ENCODE measurements at places on chromosomes 6 and 20.

DNA sequence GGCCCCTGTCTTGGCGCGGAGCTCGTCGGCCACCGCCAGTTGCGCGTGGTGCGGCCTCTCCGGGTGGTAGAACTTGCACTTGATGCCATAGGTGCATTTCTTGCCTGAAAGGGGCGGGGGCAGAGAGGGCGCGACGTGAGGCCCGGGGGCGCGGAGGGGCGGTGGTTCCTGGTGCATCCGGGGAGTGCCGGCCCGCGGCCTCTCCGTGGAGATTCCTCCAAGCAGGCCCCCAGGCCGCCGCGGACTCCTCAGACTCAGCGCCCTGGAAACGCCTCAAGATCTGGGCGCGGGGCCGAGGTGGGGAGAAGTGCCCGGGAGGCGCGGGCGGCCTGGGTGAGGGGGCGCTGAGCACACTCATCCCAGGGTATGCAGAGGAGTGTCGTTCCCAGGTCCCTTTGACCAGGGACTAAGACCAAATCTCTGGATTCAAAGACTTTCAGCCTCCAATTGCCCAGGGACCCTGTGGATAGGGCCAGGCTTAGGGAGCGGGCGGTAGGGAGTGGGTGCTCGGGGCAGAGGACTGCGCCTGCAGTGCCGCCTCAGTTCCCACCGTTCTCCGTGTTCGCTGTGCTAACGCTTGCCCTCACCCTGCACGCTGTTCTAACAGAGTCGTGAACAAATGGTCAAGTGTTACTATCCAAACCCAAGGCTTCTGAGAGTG lies 33.3 kb downstream of the ZC3H12D start:
- no peak for DNase-seq

DNA sequence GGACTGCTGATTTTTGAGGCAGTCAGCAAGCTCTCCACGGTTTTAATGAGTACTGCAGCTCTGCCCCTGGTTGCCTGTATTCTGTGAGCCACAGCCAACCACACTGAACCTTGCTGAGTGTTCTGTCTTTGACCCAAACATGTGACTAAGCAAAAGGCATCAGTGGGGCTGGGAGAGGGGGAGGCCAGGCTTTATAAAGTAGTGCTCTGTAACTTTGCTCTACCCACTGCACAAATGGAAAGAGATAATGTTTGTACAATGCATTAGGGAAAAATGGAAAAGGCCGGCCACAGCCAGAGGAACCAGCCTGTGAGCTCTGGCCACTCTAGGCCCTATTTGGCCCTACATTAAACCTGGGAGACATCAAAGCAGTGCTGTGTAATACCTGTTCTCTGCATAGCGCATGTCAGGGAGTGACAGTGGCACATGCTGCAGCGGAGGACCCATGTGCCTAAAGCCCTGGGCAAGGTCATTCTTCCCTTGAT lies 22.0 kb downstream of the KLHL31 start:
- DNase-seq: peak; percentile 3

DNA sequence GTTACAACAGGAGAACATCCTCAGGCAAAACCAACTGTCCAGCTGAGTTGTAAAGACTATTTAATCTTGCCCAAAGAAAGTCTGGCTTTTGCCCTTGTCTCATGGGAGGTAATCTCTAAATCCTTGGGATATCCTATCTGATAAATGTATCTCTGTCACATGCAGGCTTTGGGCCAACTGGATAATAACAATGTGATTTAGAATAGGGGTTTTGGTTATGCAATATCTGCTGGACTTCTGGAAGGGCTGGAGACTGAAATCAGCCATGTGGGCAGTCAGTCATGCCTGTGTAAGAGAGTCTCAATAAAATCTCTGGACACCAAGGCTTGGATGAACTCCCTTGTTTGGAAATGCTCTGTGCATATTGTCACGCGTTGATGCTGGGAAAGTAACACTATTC lies 56.3 kb upstream of the PRL start:
- DNase-seq: no peak

DNA sequence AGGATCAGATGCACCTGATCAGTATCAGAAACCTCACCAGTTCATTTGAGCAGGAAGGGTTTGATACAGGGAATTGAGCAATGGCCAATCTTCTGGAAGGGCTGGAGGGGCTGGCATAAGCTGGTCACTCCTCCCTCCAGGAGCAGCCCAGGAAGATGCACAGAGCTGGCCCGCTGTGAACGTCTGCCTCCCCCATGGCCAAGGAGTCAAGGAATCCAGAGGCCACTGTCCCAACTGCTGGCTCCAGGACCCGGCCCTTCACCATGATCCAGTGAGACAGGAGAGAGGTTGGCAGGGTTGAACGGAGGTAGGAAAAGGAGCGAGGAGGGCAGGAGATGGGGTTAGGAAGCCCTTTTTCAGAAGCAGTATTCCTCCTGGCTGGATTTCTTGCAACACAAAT lies 113.9 kb upstream of the CST7 start:
- DNase-seq: no peak

DNA sequence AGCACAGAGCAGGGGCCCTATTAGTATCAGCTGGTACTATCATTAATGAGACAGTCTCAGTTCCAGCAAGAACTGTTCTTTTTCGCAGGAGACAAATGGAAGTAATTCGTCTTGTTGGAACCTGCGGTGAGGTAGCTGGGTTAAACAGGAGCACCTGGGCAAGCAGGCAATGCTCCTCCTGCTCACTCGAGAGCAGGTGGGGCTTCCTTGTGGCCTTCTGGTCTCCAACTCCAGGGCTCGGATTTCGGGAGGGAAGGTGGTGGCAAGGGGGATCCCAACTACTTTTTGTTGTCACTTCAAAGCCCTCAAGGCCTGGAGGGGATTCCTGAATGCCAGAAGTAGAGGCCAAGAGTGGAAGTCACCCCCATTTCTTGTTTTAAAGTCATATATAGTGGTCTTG lies 1.3 kb upstream of the SPEF1 start:
- no peak for DNase-seq

DNA sequence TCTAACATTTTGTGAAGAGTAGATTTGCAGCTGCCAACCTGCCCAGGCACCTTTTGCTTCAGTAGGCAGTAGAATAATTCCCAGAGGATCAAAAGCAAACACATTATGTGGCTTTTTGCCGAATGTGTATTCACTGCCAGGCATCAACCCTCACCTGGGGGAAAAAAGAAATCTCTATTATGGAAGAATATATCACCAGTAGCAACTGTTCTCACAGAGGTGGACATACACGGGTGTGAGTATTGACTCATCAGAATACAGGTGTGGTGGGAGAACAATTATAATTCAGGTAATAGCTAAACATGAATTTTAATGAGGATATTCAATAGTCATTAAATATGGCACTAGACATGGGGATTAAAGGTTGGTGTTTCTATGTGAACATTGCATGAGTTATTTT lies 910.7 kb downstream of the TFAP2A start:
- no peak for DNase-seq

GRCh38 chr6:34555007-34555322 lies 1.2 kb downstream of the SPDEF start:
- DNase-seq: no peak

DNA sequence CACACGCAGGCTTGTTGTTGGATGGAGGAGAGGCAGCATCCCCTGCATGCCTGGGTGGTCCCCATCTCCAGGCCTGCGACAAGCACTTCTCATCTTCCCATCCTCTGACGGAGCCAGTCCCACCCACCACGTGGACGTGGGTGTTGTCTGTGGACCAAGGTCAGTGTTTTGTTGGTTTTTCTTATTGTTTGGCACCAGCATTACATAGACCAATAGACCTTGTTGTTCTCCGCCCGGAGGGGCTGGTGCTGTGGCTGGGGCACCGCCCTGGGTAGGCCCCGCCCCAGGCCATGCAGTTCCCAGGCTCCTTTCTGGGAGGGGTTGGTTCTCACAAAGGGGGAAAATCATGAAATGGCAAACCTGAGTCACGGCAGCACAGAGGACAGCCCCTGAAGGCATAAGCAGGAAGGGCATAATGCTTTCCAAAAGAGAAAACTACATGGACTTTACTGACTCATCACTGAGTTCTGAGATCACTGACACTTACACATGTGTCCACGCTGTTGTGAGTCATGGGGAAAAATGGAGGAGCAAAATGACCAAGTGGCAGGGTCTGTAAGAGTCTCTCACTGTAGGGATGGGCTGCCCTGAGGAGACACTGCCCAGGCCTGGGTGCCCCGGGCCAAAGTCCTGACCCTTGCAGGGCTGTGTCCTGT lies 90.8 kb downstream of the THBS2 start:
- no peak for DNase-seq

GRCh38 chr20:56195946-56196345 lies 52.6 kb upstream of the MC3R start:
- no peak for DNase-seq

GRCh38 chr6:113011389-113011788 lies 664.3 kb downstream of the RFPL4B start:
- no peak for DNase-seq

GRCh38 chr20:48908656-48909319 lies 12.7 kb upstream of the ARFGEF2 start:
- no peak for DNase-seq

DNA sequence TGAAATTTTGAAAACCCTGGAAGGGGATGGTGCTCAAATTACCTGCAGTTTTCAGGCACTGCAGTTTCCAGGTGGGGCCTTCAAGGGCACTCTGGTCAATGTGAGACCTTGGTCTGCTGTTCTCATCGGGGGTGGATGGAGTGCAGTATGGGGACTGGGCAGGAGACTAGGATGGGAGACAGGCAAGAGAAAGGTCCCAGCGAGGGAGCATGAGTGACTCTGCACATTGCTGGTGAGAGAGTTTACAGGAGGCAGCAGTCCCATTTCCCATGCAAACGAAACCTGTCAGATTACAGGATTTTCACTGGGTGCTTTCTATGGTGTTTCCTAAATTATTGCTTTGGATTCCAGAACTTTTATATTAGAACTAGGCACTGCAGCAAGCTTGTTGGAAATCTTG lies 73.5 kb upstream of the DTNBP1 start:
- no peak for DNase-seq

- DNase-seq: no peak
Measured at GRCh38 chr20:9583151-9583550, 68.8 kb downstream of the LAMP5 start.

DNA sequence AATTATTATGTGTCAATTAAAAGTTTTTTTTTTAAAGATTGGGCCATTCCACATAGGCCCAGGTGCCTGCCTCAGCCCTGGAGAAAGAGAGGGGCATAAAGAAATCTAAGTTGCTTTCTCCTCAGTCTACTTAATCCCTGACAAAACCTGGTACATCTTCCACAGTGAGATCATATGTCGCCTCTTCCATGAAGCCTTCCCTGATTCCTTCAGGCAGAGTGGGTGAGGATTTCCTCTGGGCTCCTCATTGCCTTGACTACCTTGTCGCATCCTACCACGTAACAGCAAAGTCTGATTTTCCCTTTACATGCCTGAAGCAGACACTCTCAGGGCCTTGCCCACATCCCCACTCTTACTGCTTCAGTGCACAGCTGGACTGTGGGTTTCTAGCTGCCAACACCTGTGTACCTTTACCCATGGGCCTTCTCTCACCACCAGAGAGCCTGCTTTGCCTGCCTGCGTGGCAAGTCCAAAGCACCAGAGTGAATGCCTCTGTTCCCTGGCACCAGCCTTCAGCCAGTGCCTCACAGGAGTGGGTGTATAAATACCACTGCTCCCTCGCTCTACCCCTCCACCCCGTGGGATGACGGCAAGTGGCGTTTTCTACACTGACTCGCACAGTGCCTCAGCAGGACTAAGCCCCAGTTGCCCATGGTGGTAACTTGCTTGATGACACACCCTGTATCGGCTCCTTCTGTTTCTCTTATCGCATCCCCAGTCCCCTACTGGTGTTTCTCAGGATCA lies 68.0 kb downstream of the EYA2 start:
- DNase-seq: no peak

GRCh38 chr6:36660771-36661471 lies 17.6 kb upstream of the CDKN1A start:
- no peak for DNase-seq

DNA sequence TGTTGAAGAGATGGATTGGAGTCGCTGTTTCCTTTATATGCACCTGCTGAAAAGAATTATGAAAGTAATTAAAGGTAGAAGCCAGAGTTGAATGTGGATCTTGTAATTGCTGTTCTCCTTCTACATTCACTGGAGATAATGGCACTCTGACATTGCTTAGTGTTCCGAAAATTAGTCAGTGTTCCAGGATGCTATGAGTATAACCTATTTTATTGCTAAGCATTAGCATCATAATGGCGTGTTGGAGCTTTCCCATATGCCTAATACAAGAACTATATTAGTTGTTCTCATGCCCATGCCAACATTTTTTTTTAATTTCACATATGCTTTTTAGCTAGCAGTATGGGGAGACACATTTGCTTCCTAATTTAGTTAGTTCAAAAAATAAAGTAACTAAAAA lies 236.4 kb downstream of the ARHGAP18 start:
- no peak for DNase-seq

DNA sequence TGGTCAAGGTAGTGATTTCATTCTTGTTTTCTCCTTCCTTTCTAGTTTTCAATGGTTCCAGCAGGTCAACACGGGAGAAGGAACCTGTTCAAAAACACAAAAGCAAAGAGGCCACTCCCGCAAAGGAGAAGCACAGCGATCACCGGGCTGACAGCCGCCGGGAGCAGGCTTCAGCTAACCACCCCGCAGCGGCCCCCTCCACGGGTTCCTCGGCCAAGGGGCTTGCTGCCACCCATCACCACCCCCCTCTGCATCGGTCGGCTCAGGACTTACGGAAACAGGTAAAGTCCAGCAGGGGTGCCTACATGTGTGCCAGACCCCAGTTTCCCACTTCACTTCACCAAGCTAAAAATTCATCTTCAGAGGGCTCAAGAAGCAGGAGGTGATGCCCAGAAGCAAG lies 175.6 kb downstream of the DTNBP1 start:
- DNase-seq: no peak

GRCh38 chr20:56841346-56841908 lies 212.3 kb downstream of the TFAP2C start:
- DNase-seq: no peak

GRCh38 chr20:32959351-32960221 lies 44.6 kb downstream of the SUN5 start:
- DNase-seq: no peak

DNA sequence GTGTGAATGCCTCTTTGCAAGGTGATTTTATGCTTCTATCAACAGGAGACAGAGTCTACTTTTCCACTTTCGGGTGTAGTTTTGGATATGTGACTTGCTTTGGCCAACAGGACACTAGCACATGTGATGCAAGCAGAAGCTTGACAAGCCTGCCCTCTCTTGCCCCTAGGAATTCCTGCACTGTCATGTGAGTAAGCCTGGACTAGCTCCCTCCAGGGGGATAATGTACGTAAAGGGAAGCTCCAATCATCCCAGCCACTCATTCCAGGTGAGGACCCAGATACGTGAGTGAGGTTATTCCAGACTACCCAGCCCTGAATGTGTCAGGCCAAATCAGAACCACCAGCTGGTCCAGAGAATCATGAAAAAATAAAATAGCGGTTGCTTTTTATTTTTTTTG lies 33.3 kb downstream of the BEND3 start:
- DNase-seq: no peak

Data from NCI-H524 (cell line).